ENCODE measurements at places on chromosomes 13 and 19. TPM values are rescaled to one million over a fixed set of nuclear protein-coding genes. Genes with fewer than 3 reads are reported as not detected.
A peak's percentile ranks its signal among the peaks of the same experiment; 100 is the strongest.

GRCh38 chr19:4567584-4568071, 8.1 kb upstream of the SEMA6B start:
- peak; percentile 35 for DNase-seq

DNA sequence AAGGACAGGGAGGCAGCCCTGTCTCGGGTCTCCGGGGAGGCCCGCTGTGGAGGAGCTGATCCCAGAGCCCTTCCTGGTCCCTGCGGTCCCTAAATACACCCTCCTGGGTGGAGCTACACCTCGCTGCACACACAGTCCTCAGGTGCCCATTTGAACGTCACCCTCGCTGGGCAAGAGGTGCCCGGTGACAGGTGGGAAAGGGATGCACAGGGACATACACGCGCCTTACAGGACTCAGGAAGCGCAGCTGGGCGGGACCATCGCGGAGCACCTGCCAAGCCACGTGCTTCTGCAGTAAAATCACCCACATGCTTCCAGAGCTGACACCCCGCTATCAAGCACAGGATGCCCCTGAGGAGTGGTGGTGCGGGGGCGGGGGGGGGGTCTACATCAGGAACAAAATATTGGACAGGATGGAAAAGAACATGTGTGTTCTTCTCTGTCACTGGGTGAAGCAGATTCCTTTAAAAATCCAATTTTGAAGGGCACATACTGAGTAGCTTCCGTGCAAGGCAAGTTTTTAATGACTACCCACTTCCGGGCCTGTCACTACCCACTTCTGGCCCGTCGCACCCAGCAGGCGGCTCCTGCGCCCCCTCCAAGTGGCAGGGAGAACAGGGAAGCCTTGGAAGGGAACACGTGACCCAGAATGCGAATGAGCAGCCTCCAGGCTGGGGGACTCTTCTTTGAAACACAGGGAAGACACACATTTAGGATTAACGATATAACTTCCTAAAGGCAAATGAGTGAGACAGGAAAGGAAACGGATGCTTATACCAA, 78.9 kb downstream of the COL4A1 start:
- no peak for DNase-seq

- no peak for DNase-seq
Observed at GRCh38 chr13:27355894-27356293, 68.5 kb upstream of the GTF3A start.

GRCh38 chr13:31951215-31951678, 80.3 kb upstream of the FRY start:
- DNase-seq = peak; percentile 34

GRCh38 chr19:9528757-9529336, 9.6 kb downstream of the ZNF426 start:
- no peak for DNase-seq

- no peak for DNase-seq
Observed at GRCh38 chr13:46896341-46897137, at the start of gene HTR2A. HTR2A (minus strand) TSS chr13:46897053; CDS start chr13:46895906, 1,147 bp downstream.

DNA sequence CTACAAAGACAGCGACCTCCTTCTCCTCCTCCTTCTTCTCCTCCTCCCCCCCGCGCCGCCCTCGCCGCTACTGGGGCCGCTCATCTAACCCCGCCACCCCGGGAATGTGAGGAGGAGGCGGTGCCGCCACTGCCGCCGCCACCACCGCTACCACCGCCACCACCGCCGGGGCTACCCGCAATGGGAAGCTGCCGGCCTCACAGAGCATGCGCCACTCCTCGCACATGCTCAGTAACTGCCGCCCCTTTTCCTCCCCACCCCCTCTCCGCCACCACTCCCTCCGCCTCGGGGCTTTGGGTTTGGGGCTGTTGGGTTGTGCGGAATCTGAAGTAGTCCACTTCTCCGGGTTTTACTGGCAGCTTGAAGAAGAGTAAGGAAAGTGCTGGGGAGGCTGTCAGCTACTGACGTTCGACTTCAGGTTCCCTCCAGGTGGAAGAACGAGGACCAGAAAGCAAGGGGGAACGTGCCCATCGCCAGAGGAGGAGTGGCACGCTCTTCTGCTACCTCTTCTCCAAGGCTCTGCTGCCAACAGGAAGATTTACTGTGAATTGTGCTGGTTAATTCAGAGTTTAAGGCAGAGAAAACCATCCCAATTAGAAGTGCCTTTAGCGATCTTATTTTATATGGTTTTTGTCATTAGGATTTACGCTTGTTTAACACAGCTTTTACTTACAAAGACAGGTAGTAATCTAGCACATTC, at the start of gene MYCBP2:
MYCBP2 (minus strand) TSS at position 190 of the 700 bp plus-strand sequence. CDS start 319 bp downstream, outside the sequence.
- DNase-seq = peak; percentile 95

DNA sequence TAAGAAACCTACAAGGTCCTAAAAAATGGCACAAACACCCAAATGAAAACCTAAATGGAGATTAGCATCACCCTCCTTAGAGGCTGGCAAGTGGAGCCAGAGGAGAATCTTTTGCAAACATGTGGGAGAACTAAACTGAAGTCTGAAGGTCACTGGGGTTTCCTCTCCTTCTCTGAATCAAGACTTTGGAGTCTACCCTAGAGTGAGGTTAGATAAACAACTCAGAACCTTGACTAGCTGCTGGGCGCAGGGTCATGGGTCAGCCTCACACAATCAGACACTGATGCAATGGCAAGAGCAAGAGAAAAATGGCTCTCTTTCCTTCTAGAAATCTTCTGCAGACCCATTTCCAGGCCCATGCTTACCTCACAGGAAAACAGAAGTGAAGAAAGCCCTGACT, 165.8 kb downstream of the KCTD12 start:
- no peak for DNase-seq

DNA sequence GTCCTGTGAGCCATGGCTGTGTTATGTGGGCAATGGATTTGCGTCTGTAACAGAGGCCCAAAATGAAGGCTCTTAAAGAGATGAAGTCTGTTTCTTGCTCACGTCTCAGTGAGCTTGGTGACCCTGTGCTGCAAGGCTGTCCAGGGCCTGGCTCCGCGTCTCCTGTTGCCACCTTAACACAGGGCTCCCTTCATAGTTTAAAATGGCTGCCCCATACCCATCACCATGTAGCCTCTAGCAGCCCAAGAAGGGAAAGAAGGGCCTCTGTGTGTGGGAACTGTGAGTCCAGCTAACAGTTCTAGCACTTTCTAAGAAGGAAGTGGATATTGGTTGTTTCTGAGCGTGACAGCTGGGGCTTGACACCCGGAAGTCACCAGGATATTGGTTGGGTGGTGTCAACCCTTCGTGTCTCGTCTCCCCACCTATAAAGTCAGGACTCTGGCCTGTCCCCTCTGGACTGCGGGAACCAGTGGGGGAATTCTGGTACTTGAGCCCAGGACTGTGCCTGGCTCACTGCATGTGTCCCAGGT, 20.9 kb downstream of the TMED1 start:
- DNase-seq = no peak

DNA sequence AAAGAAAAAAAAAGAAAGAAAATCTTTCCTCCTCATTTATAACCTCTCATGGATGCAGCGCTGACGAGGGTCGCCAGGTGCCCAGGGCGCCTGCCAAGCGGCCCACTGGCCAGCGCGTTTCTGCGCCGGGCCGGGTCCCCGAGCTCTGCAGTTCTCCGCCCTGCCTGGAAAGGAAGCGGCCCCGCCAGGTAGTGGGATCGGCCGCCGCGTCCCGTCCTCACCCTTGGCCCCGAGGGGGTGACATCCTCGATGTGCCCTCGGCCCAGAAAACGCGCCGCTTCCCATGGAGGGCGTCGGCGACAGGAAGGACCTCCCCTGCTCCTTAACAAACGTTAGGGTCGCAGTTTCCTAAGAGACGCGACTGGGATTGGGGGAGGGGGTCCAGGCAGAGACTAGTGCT, 56.9 kb downstream of the ZNF726 start:
- no peak for DNase-seq

DNA sequence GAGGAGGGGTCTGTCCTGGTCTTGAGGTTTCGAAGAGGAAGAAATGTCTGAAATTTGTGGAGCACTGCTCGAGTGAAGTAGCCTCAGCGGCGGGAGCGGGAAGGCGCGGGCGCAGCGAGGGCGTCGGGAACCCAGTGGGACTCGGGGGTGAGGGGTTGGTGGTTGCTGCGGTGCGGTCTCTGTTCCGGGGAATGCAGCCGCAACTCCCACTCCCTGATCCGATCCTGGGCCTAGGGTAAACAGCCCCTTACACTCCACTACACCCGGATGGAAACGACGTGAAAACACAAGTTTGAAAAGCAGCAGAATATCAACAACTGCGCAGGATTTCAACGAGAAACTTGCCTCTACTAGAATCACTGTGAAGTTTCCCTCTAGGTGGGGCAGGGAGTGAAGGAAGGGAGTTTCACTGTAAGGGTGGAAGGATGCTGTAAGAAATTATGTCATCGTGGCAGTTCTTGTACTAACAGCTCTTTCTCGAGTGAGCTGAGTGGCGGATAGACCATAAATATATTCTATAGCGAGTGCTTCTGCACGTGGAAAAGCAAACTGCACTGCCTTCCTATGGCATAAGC, 2.0 kb upstream of the KLF12 start:
- no peak for DNase-seq

DNA sequence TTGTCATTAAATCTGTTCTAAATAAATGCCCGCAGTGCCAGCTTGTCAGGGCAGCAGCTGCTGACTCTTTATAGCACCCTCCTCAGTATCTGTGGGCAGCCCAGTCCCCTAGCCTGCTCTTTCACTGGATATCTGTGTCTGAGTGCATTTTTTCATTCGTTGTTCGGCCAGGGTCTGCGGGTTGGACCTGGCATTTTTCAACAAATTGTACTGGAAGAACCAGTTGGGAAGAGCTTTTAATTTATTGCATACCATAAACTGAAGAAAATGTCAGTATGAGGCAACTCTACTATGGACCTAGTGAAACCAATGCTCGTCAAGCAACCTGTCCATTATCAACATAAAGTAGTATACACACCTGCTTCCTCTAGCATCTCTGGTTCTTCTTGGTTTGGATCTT, 8.6 kb downstream of the NLRP13 start:
- DNase-seq = no peak

The APC2 gene
- total RNA-seq = 0.42 TPM

The FUT1 gene
- not detected for total RNA-seq

The NLRP11 gene
- 0.17 TPM for total RNA-seq

The CEACAM19 gene
- not detected for total RNA-seq

The CFD gene
- 0.54 TPM for total RNA-seq

The CEACAM3 gene
- total RNA-seq = not detected

All from activated B cell treated with CpG ODN at 0.5 μM for 24 hours (primary cell).